ENCODE measurements at places on chromosomes 11 and 22.
A peak's percentile ranks its signal among the peaks of the same experiment; 100 is the strongest.

DNA sequence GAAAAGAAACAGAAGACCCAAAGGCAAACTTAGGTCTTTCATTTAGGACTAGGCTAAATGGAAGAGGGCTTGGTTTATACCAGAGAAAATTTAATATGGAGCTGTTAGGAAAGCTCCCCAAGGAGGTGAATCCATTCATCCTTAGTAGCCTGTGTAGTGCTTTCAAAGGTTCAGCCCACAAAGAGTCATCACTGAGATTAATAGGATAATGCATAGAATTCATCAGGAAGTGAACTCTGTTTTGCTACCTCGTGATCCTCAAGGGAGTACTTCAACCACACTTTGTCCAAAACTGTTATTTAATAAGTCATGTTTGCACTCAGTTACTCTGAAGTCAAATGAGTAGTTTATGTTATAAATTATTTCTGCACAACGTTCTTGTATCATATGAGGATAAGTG, 43.3 kb upstream of the MMP7 start:
- DNase-seq, result no peak

DNA sequence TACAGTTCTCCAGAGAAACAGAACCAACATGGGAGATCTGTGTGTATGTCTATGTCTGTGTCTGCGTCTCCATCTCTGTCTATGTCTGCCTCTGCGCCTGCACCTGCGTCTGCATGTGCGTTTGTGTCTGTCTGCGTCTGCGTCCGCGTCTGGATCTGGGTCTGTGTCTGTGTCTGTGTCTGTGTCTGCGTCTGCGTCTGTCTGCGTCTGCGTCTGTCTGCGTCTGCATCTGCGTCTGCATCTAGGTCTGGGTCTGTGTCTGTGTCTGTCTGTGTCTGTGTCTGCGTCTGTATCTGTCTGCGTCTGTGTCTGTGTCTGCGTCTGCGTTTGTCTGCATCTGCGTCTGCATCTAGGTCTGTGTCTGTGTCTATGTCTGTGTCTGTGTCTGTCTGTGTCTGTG, 88.4 kb upstream of the SLC22A12 start:
- DNase-seq, result no peak

GRCh38 chr11:126655807-126656128, 300.3 kb downstream of the ST3GAL4 start:
- no peak for DNase-seq

DNA sequence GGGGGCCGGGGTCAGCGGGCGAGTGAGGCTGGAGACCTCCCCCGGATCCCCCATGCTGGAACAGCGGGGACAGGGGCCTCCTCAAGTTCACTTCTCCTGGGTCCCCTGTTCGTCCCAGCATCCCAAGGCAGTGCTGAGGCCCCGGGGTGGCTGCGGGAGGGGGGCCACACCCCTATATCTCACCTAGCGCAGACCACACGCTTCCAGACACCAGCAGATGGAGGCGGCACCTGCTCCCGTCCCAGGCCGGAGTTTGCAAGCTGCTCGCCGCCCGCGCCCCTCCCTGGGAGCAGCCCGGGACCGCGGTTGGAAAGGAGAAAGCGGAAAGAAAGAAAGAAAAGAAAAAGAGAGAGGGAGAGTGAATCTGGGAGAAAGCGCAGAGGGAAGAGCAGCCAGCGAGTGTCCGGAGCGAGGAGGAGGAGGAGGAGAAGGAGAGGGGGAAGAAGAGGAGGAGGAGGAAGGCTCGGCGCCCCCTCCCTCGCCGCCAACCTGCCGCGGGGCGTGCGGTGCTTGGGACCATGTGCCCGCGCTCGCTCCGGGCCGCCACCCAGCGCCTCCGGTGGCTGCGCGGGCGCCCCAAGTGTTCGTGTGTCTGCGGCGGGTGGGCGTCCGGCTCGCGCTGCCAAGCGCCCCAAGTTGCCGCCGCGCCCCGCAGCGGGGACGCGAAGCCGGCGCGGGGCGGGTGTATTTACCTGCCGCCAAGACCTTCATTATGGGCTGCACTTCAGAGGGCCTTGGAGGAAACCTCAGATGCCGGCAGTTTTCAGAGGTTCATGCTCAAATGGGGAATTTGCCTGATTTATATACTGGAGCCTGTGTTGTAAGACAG, at the start of gene LIF:
TSS of gene LIF (minus strand) at position 775 of the 829 bp plus-strand sequence. CDS start at position 711, 64 bp downstream.
- DNase-seq, result peak; percentile 38

DNA sequence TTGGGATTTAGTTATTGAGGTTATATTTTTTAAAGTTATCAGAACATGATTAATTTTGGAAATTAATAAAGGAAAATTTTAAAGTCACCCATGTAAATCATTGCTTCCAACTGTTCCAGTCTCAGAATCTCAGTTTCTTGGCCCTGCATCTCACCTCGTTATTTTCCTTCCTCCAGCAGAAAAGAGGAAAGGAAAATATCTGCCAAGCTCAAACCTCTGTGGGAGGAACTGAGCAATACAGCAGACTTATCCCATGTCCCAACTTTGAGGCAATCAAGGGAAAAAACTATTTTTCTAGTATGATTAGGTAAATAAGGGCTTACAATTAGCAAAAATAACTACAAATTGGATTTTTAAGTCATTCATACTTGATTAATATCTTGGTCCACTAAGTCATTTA, 30.1 kb downstream of the ELMOD1 start:
- DNase-seq, result no peak

GRCh38 chr22:46890819-46891218, 128.4 kb downstream of the TBC1D22A start:
- DNase-seq, result no peak

GRCh38 chr11:87330187-87330601, 292.5 kb downstream of the TMEM135 start:
- DNase-seq, result no peak

DNA sequence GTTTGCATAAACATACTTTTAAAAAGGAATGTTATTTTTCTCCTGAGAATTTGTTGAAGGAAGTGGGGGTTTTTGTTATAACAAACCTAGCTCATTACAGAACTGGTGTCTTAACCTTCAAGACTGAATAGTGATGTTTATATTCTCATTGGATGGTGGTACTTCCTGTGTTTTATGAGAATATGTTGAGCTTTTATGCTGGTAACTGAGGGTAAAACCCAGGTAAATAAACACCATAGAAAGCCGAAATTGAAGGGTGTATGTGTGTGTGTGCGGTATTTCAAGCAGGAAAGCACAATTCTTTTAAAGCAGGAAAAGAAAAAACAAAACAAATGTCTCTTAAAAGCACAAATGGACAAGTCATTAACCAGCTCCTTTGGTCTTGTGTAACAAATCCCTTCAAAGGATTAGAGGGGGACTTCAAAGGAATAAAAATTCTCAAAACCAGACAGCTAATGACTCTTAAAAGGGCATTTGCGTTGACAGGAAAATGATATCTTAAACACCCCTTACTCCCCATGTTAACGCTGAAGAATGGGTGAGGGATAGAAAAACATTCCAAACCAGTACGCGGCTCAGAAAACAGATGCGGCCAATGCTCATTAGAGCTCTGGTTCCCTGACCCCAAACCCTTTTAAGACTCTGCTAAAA, 23.8 kb downstream of the LMO2 start:
- DNase-seq, result no peak

GRCh38 chr11:83363312-83363711, 77.1 kb upstream of the CCDC90B start:
- DNase-seq, result no peak

DNA sequence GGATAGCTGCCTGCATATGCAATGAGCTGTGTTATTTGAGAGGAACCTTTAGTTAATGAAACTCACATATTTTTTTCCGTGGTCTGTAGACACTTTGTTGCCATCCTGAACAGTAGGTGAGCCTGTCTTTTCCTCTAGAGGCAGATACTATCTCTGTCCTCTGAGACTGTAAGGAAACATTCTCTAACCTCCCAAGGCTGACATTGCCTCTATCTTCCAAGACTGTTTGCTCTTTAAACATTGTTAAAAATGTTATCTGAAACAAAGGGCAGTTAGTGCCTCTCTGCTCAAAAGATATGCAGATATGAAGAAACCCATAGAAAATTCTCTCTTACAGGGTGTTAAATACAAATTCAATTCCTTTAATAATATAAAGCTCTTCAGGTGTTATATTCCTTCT, 963.8 kb upstream of the CNTN5 start:
- DNase-seq, result no peak

DNA sequence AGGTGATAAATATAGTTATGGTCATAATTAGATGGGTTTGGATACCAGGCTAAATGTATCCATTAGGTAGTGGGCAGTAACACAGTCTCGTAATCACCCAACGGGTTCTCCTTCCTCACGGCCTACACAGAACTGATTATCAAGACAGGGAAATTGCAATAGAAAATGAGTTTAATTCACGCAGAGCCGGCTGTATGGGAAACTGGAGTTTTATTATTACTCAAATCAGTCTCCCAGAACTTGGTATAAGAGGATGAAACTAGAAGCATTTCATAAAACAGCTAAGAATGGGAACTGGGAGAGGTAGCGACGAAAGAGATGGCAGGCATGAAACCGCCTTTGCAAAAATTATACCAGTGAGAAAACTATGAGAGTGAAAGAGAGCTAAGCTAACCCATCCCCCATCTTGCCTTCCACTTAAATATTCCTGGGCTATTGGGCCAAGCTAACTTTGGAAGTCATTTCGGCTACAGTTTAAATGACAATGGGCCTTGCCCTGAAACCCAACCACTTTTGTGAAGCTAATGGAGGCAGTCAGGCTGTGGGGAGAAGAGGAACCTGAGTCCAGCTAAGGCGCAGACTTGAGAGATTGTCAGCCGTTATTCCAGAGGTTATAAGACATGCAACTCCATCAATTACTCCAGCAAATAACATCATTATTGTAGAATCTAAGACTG, 29.6 kb downstream of the CTSC start:
- no peak for DNase-seq

DNA sequence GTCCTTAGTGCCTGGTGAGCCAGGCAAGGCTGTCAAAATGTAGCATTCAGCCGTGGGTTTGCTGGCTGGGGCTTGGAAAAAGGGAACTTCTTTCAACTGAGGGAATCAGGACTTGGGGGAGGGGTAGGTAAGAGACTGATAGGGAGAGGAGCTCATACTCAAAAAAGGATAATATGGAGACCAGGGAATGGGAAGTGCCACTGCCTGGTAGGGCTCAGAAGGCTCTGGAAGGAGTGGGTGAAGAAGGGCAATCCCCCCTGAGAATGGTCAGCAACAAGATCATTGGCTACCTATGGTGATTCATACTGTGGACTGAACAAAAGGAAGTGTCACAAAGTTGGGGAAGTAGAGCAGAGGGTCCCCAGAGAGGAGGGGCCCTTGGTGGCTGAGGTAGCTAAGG, 1.9 kb downstream of the CNGA4 start:
- no peak for DNase-seq

- no peak for DNase-seq
Measured at GRCh38 chr22:27089264-27089663, 431.9 kb downstream of the MIAT start.

DNA sequence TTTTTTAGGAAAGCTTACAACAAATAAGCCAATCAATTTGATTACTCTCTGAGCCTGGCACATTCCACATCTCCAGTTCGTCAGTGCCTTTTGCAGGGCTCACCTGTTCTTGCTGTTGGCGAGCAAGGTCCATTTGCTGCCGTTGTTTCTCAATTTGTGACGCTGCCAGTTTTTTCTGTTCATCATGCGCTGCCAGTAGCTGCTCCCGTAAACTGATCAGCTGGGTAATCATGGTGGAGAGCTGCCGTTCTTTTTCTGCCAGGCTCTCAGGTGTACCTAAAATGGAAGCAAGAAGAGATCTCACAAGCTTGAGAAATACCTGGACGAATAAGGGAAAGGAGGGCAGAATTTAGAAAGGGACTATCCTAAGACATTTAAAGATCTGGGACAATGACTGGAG, 169.7 kb downstream of the SOX6 start:
- no peak for DNase-seq

DNA sequence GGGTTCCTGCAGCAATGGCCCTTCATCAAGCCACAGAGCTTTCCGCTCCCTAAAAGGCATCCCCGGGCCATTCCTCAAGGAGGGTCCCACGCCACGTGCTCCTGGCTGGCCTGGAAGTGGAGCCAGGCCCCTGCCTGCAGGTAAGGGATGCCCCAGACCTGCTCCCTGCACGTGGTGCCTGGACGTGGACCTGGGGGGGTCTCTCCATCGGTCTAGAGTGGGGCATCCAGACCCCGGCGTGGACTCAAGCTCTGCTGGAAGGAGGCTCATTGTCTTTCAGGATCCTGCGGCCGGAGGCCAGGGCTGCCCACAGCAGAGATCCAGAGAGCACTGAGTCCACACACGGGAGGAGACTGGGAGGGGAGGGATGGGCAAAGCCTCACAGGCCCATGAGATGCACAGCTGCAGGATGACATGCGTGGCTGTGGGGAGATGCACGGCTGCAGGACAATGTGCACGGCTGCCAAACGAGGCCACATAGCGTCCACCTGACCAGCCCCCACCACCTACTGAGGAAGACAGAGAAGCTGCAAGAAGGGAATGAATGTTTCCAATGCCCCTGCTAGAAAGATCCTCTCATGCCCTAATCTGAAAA, 236.7 kb downstream of the BRD1 start:
- DNase-seq, result no peak

Data from activated T-helper 9 cell treated with anti-CD3 and anti-CD28 coated beads, Interleukin-2, amount 50 U/mL, for 16 hours (primary cell).